K562 (cell line): ENCODE measurements at places on chromosomes 4 and X.
A peak's percentile ranks its signal among the peaks of the same experiment; 100 is the strongest.

DNA sequence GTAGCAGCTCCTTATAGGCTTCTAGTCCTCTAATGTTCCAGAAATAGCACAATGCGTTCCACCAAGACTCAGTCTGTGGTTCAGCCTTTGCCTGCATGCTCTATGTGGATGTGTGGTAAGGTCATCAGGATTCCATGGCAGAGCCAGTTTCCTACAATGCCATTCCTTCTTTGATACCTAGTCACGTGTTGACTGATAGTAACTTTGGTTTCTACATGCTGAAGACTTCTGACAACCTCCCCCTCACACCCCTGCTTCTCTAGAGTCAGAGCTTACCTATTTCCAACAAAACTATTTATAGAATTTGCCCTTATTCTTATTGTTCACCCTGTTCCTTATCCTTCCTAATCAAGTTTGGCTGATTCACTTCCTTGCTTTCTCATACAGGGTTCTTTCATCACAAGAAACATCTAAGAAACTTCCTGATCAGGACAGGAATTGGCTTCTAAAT lies 81.1 kb downstream of the CT47B1 start:
- no peak for DNase-seq

GRCh38 chr4:84965553-84966381 lies 723 bp downstream of the WDFY3 start:
- peak; percentile 57 for DNase-seq

- no peak for DNase-seq
Measured at GRCh38 chr4:61501812-61502211, 301.7 kb downstream of the ADGRL3 start.

GRCh38 chr4:83618991-83619645 lies 83.2 kb downstream of the GPAT3 start:
- DNase-seq: no peak

- no peak for DNase-seq
Measured at GRCh38 chr4:186485561-186486062, 69.8 kb downstream of the MTNR1A start.

GRCh38 chrX:5644776-5645175 lies 583.9 kb downstream of the NLGN4X start:
- no peak for DNase-seq

- DNase-seq: peak; percentile 8
Measured at GRCh38 chr4:105196523-105197145, 50.0 kb downstream of the TET2 start.

DNA sequence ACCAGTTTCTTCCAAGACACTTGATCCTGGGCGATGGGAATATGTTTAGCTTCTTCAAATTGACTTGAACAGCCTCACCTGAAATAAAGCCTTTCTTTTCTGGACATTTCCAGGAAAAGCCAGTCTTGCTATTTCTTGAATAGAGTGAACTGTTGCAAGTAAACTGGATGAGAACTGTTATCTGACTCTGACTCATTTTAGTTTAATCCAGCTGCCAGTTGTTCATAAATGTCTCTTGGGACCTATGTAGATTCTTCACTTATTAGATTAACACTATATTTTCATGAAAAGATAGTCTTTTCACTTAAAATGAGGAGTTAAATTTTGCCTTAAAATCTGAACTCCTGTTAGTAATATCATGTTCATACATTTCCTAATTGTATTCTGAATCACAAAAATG lies 615.4 kb upstream of the GALNT7 start:
- no peak for DNase-seq

DNA sequence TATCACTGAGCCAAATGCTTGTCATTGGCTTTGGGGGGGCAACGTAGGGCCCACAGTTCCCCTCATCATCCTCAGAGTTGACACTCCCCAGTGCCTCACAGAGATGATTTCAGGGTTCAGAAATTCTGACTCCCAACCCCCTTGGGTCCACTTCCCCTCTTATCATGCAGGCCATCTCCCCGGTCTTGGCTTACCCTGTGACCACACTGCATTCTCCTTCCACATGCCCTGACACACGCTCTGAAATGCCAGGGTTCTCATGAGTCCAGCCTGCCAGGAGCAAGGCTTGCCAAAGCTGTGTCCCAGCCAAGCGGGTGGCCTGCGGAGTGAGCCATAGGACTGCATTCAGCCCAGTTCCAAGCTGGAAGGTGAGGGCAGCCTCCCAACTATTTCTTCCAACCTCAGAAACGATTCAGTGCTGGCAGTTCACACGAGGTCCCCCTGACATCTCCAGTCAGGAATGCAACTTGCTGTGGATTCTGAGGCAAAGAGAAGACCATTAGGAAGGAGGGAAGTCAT lies 101.2 kb downstream of the SMIM20 start:
- no peak for DNase-seq

DNA sequence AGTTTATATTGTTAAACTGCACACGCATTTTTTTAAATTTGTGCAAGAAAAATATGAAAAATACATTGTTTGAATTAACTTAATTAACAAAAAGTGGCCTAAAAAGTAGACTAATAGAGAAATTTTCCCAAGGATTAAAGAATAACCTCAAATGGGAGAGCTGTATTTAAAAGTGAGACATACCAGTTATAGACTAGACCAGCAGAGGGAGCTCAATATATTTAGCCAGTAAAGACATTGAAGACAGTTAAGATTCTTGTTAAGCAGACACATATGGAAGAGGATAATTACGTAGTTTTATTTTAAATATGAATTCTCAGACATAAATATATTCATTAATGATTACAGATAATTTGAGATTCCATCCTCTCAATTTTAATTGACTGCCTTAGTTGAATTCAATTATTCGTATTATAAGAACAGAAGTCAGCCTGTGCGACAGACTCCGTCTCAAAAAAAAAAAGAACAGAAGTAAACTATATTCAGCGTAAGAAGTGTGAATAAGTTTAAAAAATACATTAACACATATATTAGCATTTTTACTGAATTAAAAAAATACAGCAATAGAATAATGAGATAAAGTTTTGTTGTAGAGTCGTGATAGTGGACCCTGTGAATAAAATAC lies 64.8 kb downstream of the GLRA3 start:
- peak; percentile 34 for DNase-seq

GRCh38 chr4:40915318-40916217 lies 165.8 kb downstream of the NSUN7 start:
- no peak for DNase-seq

- no peak for DNase-seq
Measured at GRCh38 chr4:123361195-123361861, 35.3 kb upstream of the SPRY1 start.

DNA sequence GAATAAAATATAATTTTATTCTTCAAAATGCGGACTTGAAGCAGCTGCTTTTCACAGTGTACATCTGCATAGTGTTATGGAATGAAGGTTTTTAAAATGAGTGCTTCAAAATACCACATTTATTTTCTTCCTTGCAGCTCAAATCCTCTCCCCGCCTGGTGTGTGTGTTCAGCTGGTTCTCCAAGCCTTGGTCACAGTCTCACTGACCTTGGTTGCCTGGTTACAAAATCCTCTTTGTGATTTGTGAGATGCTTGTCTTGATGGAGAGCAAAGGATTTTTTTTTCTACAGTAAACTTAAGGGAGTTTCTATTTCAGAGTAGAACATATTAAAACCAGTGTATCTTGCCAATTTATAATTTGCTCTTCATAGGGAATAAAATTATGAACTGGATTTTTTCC lies 139.2 kb downstream of the PCDH18 start:
- no peak for DNase-seq

GRCh38 chr4:10741961-10742699 lies 57.6 kb upstream of the CLNK start:
- no peak for DNase-seq

DNA sequence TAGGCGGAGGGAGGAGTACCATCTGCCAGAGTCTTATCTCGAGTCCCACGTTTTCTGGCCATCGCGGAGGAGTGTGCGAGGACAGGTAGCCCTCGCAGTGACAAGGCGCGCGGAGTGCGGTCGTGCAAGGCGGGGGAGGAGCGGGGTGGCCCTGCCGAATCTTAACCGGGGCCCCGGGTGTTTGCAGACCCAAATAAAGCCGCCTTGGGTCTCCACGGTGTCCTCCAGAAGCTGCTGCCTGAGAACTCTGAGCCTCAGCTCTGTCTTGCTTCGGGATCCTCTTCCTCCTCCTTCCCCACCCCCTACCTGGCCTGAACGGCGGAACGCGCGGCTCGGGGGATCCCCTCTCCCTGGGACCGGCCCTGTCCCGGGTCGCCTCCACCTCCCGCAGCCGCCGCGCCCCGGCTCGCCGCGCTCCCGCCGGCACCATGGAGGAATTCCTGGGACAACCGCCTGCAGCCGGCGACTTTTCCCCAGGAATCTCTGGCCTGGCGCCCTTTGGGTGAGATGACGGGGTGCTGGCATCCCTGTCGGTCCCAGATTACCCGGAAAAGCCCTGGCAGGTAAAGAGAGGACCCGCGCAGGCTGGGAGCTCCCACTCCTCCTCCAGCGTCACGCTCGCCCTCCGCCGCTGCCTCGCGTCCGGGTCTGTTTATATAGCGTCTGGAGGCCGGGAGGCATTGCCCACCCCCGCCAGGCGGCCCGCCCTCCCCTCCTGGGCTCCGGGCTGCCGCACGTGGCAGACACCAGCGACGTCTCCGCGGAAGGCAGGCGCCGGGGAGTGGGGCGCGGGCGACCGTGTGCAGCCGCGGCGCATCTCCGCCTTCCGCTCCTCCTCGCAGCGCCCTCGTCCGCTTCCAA lies at the start of gene GALNTL6:
Gene GALNTL6, plus strand, starts transcription at position 740 of the 861 bp plus-strand sequence.
- DNase-seq: no peak

DNA sequence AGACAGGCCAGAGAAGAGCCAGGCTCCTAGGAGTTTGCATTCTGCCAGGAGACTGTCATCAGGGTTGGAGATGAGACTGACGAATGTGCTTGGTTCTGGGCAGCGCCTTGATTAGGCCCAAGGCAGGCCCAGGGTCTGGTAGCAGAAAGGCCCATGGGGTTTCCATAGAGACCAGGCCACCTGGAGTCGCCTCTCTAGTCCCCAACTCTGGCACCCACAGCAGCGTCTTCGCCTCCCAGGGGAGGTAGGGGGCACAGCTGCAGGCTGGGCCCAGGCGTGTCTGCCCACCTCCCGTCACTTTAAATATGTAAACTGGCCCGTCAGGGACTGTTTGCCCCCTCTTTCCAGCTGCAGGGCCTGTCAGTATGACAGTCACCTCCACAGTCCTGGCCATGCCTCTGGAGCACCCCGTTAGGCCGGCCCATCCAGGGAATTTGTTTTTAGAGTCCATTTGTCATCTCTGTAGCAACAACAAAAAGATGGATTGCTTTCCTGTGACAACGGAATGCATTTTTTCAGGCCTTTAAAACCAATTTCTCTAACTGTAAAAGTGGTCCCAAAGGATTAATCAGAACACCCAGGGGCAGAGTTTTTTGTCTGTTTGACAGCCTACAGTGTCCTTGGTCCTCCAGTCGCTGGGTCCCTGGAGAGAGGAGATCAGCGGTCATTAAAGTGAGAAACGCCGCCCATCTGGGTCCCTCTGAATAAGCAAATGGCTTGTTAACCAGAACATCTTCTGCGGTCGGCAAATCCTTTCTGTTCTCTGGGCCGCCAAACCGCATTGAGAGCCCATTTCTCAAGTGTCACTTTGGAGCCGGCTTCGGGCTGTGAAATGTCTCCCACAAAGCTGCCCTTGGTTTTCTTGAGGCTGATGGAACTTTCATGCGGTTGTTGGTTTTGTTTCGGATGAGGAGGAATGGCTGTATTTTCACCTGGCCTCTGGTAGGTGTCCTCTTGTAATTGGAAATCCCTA lies 153.0 kb upstream of the PSAPL1 start:
- DNase-seq: no peak

- DNase-seq: no peak
Measured at GRCh38 chr4:10671366-10671765, 13.2 kb downstream of the CLNK start.

- no peak for DNase-seq
Measured at GRCh38 chr4:139986689-139987501, 167.1 kb downstream of the MAML3 start.

DNA sequence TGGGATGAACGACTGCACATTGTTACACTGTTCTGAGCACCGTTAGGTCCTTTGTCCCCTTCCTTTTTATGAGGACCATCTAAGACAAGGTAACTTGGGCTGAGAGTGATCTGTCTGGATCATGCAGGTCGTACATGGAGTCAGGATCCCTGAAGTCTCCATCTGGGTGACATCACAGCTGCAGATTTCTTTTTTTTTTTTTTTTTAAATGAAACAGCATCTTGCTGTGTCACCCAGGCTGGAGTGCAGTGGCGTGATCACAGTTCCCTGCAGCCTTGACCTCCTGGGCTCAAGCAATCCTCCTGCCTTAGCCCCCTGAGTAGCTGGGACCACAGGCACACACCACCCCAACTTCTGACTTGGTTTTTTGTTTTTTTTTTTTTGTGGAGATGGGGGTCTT lies 16.5 kb downstream of the SHROOM2 start:
- DNase-seq: no peak

DNA sequence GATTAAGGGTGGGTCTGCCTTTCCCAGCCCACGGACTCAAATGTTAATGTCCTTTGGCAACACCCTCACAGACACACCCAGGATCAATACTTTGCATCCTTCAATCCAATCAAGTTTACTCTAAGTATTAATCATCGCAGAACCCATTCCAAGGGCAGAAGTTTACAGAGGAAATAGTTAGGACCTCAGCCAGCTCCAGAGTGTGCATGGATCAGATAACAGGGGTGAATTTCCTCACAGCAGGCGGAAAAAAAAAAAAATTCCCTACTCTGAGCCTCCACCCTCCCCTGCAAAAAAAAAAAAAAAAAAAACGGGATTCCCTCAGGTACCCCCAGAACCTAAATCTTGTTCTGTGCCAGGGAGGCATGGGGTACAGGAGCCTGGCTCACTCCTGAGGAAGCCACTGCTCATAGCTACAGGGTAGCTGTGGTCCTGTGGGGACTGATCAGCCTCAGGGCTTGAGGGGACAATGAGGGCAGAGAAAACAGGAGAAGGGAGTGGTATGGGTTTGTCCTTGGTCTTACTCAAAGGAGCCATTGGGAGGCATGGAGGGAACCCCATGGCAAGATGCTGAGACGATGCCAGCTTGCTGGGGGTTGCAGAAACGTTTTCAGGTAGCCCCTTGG lies 113.0 kb downstream of the DHRSX start:
- DNase-seq: no peak

- DNase-seq: peak; percentile 40
Measured at GRCh38 chrX:68685685-68686084, 38.2 kb downstream of the STARD8 start.

DNA sequence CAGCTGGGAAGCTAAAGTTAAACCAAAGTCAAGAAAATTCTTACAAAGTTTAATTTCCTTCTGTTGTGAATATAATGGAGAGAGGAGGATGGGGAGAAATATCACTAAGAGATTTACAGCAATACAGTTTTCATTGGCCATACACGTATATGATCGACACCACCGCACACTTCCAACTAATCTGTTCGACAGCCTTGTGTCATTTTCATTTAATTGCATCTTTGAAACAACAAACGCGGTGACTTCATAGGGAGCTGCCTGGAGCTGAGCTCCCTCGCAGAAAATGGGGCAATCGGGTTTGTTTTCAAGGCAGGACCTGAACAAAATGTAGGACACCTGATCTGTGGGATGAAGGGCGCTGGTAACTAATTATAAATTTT lies 1.3 kb downstream of the PTPN13 start:
- no peak for DNase-seq

- DNase-seq: no peak
Measured at GRCh38 chrX:41445781-41446358, 1.3 kb upstream of the NYX start.
